ACHN (cell line): ENCODE measurements at places on chromosomes 1 and 21.

- no peak for DNase-seq
Measured at GRCh38 chr1:59500950-59501742, 204.3 kb downstream of the FGGY start.

DNA sequence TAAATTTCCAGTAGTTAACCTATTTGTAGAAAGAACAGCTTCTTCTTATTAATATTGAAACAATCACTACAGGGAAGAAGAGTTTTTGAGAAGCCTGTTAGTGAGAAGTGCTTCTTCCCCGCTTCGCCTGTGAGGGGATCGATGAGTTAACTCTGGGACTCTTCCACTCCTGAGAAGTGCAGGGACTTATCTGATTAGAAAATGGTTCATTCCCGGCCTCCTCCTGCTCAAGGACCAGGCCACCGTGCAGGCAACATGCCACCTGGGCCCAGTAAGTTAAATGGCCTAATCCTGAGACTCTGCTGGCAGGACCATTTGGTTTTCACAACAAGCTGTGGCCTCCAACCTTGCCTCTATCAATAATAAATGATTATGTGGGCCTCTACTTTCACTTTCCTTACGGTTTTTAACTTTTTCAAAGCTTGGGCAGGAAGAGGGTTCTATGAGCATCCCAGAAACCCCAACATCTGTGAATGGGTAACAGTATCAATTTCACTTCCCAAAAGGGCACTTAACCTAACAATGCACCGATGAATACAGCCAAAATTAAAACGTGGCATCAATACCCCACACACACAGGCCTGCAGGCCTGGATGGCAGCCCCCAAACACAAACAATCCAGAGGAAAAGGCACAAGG is 33.1 kb downstream of the SIPA1L2 start:
- no peak for DNase-seq

DNA sequence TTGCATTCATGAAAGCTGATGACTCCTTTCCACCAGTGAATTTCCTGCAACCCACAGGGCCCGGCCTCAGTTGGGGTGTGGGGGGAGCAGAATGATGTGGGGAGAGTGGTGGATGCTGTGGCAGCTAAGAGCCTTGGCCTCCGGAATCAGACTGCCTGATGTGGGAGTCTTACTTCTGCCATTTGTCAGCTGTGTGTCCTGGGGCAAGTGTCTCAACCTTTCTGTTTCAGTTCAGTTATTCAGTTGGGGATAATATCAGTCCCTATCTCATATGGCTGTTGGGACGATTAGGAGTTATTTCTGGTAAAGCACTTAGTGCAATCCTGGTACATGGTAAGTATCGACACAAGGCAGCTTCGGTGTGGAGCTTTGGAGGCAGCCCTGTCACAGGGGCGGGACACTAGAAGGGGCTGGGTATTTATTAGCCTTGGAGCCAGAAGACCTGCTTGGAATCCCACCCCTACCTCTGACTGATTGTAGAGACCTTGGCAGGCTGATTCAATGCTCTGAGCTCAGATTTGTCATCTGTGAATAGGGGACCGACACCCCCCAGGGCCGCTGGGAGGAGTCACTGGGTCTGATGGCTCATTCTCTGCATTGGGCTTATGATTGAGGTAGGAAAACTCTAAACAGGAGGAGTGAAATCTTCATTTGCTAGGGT is 19.6 kb downstream of the ARHGEF10L start:
- DNase-seq, result peak; percentile 41

DNA sequence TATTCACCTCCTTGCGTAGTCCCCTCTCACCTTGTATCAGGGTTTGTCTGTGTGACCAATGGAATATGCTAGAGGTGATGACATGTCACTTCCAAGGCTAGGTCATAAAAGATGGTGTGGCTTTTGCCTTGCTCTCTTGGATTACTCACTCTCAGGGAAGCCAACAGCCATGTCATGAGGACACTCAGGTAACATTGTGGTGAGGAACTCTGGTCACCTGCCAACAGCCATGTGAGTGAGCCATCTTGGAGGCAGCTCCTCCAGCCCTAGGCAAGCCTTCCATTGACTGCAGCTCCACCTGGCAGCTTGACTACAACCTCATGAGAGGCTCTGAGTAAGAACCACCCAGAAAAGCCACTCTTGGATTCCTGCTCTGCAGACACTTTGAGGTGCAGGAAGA is 11.0 kb upstream of the HEYL start:
- DNase-seq, result no peak

DNA sequence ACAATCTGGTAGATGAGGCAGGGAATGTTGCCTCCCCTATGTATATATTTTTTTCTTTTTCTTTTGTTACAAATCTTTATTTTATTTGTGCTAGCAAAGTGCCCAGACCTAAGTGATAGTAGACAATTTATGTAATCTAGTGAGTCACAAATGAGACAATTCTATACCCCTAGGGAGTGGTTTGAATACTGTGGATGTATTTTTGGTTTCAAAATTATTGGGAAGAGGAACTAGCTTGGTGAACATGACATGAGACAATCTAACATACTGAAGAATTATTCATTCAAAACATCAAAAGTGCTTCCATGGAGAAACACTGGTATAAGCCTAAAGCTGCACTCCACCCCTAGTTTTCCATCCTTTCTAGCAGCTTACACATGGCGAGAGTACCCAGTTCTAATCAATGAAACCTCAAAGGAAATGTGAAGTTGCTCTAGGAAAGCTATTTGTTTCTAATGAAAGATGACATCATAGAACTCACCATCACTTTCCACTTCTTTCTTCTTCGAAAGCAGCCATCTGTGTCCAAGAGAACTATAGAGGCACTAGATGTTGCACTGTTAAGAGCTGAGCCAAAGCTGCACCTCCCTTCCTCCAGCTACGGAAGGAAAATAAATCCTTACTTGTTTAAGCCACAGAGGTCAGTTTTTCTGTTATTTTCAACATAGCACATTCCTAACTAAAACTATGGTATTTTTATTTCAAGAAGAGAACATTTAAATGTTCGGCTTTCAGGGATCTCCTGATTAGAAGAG is 764.6 kb downstream of the LTN1 start:
- DNase-seq, result no peak

GRCh38 chr1:93593854-93594602 is 87.6 kb downstream of the BCAR3 start:
- DNase-seq, result no peak

DNA sequence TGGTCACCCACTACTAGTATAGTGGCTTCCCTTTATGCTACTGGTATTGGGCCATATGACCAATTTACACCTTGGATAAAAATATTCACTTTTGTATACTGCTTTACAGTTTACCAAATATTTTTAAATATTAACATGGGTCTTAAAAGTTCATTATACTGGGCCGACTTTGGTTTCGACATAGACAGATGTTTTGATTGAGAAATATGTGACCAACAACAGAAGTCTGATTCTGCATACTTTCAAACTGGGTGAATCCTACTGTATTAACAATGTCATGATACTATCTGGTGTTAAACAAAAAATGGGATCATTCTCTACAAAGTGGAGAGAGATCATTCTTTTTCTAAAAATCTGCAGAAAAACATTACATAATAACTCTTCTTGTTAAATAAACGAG is 134.8 kb downstream of the AKT3 start:
- DNase-seq, result no peak

GRCh38 chr1:44152692-44153091 is 11.3 kb upstream of the KLF18 start:
- no peak for DNase-seq

- DNase-seq, result peak; percentile 31
Measured at GRCh38 chr1:201795066-201795465, 33.9 kb upstream of the IPO9 start.

- no peak for DNase-seq
Measured at GRCh38 chr1:48741380-48741779, 35.3 kb downstream of the BEND5 start.

DNA sequence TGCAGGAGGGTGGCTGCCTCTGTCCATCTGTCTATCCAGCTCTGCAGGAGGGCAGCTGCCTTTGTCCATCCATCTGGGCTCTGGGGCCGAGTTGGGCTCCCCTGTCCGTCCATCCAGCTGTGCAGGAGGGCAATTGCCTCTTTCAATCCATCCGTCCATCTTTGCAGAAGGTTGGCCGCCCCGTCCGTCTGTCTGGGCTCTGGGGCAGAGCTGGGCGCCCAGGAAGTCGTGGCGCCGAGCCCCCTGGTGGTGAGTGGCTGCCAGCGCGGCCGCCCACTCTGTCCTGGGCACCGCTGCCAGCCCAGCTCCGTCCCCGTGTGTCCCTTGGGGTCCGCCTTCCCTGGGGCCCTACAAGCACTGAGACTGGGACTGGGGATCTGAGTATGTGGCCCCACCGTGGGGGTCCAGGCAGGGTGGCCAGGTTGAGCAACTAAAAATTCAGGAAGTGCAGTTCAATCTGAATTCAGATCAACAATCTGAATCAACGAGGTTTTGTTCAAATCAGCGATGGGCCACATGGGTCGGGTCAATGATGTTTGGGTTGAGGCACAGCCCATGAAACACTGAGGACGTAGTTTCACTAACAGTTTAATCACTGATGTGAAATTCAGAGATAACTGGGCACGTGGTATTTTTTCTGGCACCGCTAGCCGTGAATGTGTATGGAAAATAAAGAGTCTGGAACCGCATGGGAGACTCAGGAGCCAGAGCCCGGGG is 99.1 kb upstream of the ACTRT2 start:
- no peak for DNase-seq

- DNase-seq, result no peak
Measured at GRCh38 chr1:107865627-107866026, 99.4 kb downstream of the VAV3 start.

DNA sequence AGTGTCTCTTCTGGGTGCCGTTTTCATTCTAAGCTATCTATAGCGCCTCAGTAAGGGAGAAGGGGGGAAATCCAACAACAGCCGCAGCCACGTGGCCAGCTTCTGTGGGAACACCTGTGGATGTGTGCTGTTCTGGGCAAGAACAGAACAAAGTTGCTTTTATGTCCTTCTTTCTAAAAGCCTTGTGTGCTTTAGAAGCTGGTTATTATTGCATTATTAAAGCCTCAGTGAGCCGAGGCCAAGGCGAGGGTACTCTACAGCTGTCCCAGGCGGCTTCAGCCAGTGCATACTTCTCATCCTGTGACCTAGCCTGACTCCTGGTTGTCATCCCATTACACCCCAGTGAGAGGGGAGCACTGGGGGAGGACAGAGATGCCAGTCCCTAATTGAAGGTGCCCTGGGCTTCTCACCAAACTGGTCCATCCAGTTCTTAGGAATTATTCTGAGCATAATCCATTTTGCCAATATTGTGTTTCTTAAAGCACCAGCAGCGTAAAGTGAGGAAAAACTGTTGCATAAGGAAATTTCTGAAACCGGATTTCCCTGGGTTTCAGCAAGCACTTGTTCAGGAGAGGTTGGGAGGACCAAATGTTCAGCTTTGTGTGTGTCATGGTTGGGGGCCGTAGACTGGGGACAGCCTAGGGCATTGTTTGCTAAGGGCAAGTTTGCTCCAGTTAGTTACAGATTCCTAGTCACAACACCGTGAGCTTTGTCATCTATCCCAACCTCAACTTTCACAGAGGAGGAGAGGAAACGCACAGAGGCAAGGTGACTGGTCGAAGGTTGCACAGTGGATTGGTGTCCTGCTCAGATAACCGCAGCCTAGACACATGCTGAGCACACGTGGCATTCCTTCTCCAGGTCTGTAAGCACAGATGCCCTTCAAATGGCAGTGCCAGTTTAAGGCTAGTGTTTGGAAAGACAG is 61.0 kb upstream of the ATP1A1 start:
- DNase-seq, result no peak

DNA sequence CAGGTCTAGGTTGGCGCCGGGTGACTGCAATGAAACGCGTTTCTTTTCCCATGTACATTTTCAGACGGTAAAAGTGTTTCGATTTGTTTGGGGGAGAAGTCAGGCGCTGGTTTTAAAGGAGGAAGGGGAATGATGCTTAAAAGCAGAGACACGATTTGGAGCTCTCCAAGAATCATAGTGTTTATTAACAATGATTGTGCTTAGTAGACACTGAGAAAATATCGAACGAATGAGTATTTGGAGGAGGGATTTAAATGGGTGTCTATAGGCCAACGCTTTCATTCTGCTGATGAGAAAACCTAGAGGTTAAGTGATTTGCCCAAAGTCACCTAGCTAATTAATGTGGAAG is 36.9 kb upstream of the JAK1 start:
- DNase-seq, result no peak

- peak; percentile 29 for DNase-seq
Measured at GRCh38 chr1:167798952-167799351, 77.2 kb downstream of the MPZL1 start.

DNA sequence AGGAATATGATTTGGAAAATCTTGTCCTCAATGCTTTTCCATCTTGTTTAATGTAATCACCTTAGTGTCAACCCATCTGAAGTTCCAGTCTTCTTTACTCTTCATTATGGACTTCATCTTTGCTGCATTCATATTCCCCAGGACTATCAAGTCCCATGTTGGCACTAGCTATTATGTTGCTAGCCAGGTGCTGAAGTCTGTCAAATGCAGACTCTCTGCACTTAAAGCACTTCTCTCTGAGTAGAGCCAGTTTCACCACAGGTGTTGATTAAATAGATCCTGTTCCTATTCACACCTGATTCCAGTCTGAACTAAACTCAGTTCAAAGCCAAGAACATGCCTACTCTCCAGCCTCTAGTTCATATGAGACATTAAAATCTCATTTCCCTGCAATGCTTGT is 75.0 kb upstream of the PKN2 start:
- no peak for DNase-seq

DNA sequence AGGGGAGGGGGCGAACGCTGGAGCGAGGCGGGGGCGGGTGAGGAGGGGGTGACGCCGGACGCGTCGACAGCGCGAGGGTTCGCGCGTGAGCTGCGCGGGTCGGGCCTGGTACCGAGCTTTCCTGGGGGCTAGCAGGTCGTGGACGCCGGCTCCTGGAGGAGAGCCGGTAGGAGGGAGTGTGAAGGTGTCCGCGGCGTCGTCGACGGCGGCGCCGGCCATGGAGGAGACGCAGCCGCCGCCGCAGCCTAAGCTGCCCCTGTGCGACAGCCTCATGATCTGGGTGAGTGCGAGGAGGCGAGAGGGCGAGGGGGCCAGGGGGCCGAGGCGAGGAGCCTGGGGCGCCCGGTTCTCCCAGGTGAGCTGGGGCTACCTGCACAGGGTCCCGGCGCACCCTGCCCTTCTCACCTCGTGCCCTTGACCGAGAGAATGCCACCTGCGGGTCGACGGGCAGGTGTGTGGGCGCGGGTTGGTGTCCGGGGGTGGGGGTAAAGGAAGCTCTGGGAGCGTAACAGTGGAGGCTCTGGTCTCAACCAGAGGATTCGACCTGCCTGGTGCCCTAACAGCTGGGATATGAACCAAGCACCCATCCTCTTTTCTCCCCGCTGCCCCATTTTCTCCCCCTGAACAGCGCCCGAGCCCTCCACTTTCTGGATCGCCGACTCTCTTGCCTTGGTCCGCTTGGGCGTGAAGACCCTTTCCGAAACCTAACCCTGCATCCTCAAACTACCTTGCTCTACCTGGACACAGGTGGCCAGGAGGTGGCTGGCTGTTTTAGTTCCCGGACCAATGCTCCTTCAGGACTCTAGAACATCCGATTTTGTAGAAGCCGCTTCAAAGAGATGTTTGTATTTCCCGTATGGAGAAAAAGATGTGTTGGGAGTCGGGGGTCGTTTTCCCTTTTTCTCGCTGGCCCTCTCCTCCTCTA is at the start of gene HOOK1:
TSS of gene HOOK1 (plus strand) at position 49 of the 925 bp plus-strand sequence. CDS start at position 218, 169 bp downstream.
- peak; percentile 7 for DNase-seq
